ENCODE measurements at places on chromosomes 16 and 17.

DNA sequence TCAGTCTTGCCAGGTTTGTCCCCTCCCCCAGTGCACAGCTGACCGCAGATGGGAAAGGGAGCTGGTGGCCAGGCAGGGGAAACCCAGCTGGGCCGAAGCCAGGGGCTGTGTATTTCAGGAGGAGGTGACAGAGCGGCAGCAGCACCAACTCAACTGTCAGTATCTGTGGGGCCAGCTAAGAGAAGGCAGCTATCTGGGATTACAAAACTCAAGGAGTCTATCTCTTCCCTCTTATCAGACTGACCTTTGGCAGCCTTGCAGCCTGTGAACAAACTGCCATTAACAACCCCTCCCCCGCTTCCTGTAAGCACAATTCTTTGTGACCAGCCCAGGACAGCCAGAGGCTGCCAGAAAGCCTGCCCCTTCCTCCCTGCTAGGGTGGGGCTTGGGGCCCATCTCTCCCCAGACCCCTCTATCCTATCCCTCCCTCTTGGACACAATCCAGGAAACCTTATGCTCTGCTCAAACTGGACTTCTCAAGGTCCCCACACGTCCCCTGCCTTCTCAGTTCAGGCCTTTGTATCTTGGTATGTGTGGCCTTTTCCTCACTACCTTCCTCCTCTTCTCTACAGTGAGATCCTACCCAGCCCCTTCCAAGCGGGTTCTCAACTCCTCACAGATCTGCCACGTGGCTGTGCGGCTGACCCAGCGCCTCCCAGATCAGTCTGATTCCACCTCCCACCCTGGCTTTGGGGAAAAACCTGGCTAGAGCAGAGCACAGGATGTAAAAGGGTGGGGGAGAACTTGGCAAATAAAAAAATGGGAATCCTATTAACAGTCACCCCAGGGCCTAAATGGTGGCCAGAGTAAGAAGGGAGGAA is 10.5 kb downstream of the ST3GAL2 start:
- DNase-seq: peak; percentile 95

GRCh38 chr17:9408868-9409829 is 166.5 kb downstream of the STX8 start:
- no peak for DNase-seq

GRCh38 chr16:87608400-87608985 is 6.2 kb downstream of the JPH3 start:
- DNase-seq: peak; percentile 65

GRCh38 chr17:80782536-80783427 is 208.9 kb upstream of the CHMP6 start:
- DNase-seq: no peak

GRCh38 chr16:80971819-80972218 is 34.9 kb downstream of the CMC2 start:
- no peak for DNase-seq

- DNase-seq: no peak
Measured at GRCh38 chr17:51725185-51725584, 433.3 kb downstream of the CA10 start.

GRCh38 chr16:12917653-12918052 is 16.3 kb downstream of the SHISA9 start:
- no peak for DNase-seq

- DNase-seq: no peak
Measured at GRCh38 chr16:51509336-51509735, 358.3 kb upstream of the SALL1 start.

DNA sequence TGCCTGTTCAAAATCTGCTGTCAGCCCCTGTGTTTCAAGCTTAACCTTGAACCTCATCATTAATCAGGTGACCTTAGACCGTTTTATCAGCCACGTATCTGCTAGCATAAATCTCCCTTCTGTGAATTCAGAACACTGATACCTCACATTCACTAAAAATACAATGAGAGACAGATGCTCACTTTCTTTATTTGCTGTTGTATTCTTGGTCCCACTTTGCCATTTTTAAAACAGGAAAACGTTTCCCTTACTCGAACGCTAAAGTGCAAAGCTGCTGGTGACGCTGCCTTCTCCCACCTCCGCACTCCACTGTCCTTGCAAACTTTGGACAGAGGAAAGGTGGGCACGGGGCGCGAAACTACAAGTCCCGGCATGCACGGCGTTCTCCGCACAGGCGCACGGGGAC is 220 bp upstream of the ARHGAP44 start:
- DNase-seq: no peak

- no peak for DNase-seq
Measured at GRCh38 chr17:37368577-37368976, 7.2 kb upstream of the C17orf78 start.

- no peak for DNase-seq
Measured at GRCh38 chr16:1486551-1487390, 2.0 kb downstream of the PTX4 start.

GRCh38 chr16:67277999-67278772 is 1.1 kb upstream of the PLEKHG4 start:
- DNase-seq: no peak

GRCh38 chr17:48594538-48595277 is 1.1 kb upstream of the HOXB5 start:
- DNase-seq: no peak

DNA sequence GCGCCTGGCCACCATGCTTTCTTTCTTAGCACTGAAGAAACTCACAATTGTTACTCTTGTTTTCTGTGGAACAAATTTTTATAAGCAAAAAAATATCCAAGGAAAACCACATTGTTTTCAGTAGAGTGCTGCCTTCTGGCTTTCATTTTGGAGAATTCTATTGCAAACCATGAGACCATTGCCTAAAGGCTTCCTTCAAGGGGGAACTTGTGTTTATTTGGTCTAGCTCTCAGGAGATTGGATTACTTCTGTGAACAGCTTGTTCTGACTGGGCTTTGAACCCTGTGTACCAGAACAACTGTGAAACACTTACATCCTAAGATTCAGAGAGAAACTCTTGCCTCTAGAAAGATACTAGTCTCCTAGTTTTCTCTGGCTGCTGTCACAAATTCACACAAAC is 32.1 kb downstream of the TOM1L1 start:
- DNase-seq: no peak

DNA sequence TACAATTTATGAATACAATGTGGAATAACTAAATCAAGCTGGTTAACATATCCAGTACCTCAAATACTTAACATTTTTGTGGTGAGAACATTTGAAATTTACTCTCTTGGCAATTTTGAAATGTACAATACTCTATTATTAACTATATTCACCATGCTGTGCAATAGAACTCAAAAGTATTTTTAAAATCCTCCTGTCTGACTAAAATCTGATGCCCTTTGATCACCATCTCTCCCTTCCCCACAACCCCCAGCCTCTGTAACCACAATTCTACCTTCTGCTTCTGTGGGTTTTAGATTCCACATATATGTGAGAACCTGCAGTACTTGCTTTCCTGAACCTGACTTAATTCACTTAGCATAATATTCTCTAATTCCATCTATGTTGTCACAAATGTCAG is 71.6 kb upstream of the ALOX12 start:
- no peak for DNase-seq

DNA sequence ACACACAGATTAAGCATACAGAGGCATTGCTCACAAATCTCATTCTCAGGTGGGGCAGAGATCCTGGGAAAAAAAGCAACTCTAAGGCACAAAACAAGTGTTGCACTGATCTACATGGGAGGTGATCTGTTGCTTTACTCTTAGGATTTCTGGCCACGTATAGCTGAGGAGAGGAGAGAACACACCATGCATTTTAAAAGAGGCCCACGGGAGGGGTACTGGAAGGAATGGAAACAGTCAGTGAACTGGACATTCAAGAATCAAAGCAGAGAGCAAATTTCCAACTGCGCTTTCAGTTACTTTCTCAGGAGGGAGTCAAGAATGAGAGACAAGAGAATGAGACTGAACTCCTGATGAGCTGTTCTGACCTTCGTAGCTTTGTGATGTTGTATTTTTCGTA is 1105.9 kb downstream of the CDH8 start:
- DNase-seq: no peak

DNA sequence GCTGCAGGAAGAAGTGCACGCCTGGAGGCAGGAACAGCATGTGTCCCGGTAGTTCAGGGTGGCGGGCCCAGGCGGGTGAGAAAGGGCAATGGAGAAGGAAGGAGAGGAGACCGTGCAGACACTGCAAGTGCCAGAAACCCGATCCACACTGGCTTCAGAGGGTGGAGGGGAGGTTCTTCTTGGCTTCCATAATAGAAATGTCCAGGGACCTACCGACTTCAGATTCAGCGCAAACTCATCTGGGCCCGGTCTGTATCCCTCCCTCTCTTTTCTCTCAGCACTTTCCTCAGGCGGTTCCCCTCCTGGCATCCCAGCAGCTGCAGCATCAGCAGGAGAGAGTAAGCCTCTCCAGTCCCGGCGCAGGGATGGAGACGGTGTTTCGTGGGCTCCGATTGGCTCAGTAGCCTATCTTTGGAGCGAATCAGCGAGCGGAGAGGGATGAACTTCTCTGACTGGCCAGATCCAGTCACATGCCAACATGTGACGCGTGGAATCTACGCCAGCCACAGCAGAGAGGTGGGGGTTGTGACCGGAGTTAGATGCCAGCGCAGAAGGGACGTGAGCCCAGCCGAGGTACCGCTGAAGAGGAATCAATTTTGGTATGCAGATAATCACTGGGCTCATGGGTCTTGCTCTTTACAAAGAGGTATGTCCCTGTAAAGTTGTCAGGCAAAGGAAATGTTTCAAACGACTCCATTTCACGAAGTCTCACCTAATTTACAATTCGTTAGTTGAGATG is 1.9 kb upstream of the PRPSAP2 start:
- DNase-seq: peak; percentile 95

- DNase-seq: no peak
Measured at GRCh38 chr16:79562166-79562823, 38.2 kb downstream of the MAF start.

DNA sequence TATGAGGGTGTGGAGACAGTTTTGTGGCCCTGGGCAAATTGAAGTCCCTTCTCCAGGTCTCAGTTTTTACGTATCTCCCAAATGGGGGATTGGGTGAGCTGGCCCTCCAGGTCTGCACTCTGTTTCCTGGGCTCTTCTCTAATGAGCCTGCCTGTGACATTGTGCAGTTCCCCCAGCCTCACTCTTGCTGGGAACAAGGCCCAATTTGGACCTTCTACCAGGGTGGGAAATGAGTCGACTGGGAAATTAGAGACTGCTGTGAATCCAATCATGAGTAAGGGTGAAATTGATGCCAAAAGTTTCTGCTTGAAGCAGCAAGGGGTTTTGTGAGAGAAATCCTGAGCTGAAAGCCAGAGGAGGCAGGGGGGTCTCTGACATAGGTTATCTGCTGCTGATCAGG is 71.5 kb upstream of the KSR1 start:
- no peak for DNase-seq

GRCh38 chr17:76421044-76421407 is 31.9 kb downstream of the UBE2O start:
- DNase-seq: peak; percentile 68

DNA sequence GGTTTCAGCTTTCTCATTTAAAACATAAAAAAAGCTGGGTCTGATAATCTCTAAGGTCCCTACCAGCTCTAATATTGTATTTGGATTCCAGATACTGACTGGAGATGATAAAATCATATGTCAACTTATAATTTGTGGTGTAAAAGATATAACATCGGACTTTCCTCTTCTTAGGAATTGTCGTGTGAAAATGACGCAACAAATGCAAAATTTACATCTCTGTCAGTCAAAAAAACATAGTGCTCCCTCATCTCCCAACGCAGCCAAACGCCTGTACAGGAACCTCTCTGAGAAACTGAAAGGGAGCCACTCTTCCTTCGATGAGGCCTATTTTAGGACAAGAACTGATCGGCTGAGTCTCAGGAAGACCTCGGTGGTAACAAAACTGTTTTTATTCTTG is 197.3 kb downstream of the ANKFN1 start:
- no peak for DNase-seq

- no peak for DNase-seq
Measured at GRCh38 chr16:47069841-47070584, 73.7 kb downstream of the NETO2 start.

GRCh38 chr17:67544364-67544955 is 167.4 kb downstream of the PITPNC1 start:
- DNase-seq: no peak

- no peak for DNase-seq
Measured at GRCh38 chr16:7624871-7625766, 292.5 kb downstream of the RBFOX1 start.

DNA sequence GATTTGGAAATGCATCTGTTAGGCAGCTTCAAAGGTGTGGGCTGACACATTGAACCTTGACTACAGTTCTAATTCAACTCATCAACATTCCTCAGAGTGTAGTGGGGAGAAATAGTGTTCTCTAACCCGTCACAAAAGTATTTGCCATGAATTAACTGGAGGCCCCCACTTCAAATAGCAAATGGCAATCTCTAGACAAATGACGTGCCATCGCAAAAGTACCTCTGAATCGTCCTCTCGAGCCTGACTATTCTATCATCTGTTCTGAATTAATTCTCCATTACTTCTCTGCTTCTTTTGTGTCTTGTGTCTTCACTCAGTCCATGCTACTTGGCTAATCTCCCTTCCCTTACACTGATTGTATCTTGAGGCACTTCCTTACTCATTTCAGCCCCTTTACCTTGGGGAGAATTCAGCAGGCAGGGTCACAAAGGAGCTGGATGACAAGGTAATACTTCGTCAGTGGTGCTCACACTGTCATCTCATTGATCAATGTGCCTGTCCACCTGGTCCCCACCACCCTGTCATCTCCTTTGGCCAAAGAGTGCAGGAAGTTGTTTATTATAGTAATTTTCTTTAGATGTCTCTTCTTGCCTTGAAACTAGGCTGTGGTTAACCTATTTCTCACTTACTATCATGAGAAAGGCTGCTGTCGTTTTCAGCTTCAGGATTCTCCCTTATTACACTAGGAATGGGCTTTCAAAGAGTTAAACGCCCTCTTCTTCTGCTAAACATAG is 108.4 kb downstream of the SYCE1L start:
- no peak for DNase-seq

DNA sequence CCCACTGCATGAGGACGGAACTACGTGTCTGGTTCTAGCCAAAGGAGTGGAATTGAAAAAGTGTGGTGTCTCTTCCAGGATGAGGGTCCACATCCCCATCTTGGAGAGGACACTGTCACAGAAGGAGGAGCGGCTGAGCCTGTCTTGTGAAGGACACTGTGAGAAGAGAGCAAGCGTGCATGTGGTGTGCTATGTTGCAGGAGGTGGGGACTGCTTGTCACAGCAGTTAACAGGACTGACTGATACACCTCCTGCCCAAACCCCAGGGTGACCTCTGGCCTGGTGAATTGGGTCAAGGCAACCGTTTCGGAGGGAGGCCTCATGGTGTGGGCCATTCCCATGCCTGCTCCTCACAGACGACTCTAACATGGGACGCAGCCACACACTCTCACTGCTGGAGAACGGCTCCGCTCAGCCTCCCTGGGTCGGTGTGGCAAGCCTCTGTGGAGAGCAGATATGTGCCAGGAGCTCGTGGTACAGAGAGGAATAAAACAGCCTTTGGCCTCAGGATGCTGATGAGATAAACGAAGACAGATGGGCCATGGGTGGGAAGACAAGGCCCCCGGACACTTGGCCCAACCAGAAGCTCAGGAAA is 56.4 kb upstream of the RBFOX3 start:
- no peak for DNase-seq

Data from heart left ventricle (tissue), 16 donors.